GM12878 (cell line): ENCODE measurements at places on chromosomes 11 and 22.

DNA sequence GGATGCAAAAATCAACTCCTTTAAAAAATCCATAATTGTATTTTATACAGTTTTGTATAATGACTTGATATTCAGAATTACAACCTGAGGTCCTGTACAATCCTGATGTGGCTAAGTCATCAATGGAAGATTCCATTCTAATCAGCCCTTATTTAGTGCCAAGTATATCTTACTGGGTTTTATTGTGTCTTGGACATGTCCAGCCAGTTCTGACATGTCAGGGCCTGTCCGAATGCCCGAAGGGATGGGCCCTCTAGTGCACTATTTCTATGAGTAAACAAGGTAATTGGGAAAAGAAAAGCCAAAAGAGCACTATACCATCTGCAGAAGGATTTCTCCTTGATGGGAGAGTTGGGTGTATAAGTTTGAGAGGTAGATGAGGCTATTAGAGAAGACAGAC lies 412.9 kb downstream of the METTL15 start:
- DNase-seq, result no peak

- DNase-seq, result no peak
Measured at GRCh38 chr11:35165030-35165422, 26.1 kb downstream of the CD44 start.

GRCh38 chr11:93740031-93740729 lies 1.1 kb downstream of the TAF1D start:
- no peak for DNase-seq

DNA sequence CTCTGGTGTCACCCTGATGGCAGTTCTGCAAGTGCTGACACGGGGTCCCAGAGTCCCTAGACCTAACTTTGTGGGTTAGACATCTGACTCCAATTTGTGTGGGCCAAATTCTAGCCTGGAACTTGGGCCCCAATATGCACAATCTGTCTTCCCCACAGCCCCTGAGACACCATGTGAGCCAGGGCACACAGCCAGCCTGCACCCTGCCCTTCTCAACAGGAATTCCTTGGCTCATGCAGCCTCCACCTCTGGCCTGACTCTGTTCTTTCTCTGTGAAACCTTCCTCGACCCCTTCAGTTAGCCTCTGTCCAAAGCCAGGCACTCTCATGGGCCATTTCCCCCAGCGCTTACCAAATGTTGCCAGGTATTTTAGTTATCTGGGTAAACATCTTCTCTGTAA lies 59.1 kb upstream of the POU2AF1 start:
- DNase-seq, result no peak

DNA sequence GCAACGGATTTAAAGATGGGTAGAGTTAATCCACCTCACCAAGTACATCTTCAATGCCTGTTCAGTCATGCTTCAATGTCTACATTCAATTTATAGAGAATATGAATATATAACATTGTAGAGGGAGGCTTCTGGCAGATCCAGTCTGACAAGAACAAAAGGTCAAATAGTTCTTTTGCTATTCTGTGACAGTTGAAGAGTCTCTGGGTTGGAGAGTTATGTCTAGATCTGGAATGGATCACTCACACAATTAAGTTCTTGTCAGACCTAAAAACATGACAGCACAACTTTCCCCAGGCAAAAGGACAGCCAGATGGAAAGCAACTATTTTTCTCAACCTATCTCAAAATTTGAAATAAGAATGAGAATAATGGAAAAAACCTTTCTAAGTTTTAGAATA lies 15.3 kb upstream of the GAB2 start:
- DNase-seq, result no peak

DNA sequence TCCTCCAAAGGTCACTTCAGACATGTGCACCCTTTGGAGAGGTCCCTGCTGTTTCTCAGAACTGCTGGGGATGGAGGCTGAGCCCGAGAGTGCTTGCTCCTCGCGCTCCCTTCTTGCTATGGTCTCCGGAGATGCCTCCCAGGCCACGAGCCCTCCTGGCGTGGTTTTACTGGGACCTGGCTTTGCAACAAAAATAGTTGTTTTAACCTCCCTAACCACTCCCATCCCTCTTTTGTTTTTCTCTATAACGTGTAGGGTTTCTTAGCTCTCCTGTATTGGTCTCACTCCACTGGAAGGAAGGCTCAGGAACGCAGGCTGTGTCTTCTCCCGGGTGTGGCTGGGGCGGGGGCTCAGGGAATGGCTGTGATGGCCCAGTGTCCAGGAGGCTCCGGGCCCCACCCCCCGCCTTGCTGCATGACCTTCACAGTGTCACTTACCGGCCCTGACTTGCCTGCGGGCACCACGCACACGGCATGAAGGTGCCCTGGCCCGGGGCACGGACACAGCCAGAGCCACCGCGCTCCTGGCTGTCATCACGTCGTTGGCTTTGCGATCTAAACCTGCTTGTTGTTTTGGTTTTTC lies 5.6 kb downstream of the PTDSS2 start:
- DNase-seq, result no peak

DNA sequence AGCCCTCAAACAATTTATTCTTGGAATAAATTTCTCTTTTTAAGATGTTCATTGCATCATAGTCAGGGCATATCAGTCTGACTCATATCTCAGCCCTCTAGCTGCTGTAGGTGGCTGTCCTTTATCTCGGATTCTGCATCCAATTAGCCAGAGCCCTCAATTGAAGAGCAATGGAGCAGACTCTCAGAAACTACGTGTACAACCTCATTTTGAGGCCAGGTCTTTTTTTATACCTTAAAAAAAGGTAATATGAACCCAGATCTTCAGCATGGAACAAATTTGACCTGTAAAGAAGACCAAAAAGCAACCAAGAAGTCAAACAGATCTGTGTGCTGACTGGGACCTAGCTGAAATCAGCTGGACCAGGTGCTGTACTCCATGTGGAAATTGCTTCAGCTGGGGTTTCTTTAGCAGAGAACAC lies 8.7 kb downstream of the OR52A5 start:
- DNase-seq, result no peak

DNA sequence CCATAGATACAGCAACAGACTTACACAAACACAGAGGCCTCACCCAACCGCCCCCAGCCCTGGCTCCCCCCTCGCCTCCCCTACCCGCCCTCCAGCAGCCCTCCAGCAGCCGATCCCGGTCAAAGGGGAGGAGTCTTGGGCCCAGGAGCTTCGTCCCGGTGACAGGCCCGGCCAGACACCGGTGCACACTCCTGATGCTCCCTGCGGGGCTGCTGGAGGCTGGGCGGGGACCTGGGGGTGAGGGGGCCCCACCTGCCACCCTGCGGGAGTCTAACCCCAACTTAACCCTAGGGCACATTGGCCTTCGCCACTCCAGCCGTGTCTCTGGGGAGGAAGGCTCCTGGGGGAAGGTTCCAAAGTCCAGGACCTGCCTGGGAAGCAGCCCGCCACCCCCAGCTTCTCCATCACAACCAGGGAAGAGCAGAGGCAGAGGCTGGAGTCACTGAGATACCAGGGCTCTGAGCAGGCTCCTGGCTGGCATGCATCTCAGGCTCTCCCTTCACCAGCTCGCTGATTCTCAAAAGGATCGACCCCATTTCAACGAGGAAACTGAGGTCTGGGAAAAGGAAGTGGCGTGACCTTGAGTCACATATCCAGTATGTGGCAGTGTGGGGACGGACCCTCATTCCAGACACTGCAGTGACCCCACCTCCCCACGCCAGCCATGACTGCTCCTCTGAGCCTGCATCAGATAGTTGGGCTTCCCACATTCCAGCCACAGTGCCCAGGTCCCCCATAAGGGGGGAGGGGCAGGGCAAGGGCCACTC lies 14.4 kb downstream of the BCL9L start:
- DNase-seq, result no peak

- no peak for DNase-seq
Measured at GRCh38 chr11:16896729-16897469, 117.3 kb downstream of the PLEKHA7 start.

DNA sequence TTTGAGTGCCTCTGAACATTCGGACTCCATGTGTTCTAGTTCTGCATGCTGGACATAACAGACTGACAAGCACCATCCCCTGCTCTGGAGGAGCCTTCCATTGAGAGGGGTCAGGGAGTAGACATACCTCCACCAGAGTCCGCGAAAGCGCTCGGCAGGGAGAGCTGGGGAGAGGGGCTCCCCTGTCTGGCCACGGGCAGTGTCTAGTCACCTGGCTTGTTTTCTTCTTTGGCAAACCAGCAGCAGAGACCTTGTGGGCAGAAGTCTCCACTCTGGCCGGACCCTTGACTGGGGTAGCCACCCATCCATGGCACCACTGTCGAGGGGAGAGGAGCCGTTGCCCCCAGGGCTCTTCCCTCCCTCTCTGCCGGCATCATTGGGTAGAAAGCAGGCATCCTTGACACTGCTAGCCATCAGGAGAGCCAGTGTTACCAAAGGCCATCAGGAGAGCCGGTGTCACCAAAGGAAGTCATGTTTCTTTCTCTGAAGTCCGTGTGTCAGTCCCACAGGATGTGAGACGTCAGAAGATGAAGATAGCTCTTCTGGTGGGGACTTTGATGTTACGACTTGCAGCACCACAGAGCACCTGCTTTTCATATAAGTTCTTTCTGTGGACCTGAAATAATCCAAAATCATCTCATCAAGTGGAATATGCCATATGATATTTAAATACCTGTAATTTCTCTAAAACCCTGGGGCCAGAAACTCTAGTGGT lies 305.6 kb downstream of the TBC1D22A start:
- DNase-seq, result no peak

GRCh38 chr22:50739894-50740293 lies 1.9 kb downstream of the ACR start:
- DNase-seq, result no peak

GRCh38 chr11:17979770-17980371 lies 33.0 kb downstream of the SERGEF start:
- no peak for DNase-seq

- DNase-seq, result no peak
Measured at GRCh38 chr11:132648851-132649250, 883.5 kb downstream of the OPCML start.

DNA sequence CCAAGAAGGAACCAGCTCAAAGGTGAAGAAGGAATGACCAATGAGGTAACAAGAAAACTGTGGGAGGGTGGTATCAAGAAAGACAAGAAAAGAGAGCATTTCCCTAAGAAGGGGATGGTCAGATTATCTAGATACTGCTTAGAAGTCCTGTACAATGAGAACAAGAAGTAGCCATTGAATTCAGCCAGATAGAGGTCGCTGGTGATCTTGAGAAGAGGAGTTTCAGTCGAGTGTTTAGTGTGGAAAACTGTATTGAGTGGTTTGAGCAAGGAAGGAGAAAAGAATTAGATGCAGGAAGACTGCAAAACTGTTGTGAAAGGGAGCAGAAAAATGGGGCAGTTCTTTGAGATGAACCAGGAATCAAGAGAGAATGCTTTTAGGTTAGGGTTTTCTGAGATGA lies 74.6 kb upstream of the FAT3 start:
- DNase-seq, result no peak

- DNase-seq, result no peak
Measured at GRCh38 chr11:13101644-13102512, 92.8 kb downstream of the RASSF10 start.

DNA sequence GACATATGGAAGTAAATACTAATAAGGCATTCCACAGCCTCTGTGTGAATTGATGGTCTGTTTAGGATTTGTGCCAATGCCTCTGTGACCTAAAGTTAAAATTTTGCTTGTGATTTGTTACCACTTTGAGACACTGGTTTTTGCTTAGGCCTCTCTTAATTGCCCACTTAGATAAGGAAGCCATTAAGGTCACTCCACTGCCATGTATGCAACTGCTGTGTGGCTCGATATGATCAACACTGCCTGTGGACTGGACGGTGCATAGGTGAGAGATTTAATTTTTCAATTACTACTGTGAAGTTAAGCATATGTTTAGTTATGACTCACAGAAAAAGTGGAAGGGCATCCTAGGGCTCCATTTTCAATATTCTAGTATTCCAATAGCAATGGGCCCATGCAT lies 36.9 kb downstream of the CSRP3 start:
- DNase-seq, result no peak

DNA sequence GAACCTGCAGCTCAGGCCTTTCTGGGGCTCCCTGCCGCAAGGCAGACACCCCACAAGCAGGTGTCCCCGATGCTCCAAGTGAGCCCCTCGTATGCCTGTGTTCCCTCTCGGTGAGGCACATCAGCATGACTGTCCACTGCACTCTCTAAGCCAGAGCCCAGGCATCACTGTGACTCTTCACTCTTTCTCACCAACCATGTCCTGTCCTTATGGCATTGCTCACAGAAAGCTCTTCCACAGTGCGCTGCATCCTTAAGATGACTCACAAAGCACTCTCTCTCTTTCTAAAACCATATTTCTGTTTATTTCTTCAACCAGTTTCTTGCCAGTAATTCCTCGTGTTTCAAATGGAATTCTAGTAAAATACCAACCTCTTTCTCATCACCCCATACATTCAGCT lies 18.1 kb downstream of the GAB4 start:
- DNase-seq, result no peak

DNA sequence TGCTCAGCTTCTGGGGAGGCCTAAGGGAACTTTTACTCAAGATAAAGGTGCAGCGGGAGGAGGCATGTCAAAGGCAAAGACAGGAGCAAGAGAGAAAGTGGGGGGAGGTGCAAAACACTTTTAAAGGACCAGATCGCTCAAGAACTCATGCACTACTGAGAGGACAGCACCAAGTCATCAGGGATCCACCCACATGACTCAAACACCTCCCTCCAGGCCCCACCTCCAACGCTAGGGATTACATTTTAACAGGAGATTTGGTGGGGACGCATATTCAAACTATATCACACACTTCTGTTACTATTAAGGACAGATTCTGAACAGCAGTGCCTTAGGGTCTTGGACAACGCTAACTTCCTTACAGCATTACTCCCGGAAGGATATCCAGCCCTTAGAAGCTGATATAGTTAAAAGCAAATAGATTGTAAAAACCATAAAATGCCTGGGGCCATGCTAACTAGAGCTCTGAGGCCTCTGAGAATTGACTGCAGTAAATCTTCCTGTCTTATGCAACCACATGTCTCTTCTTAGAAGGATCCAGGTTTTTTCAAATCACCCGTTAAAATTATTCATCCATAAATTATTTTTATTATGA lies 16.7 kb upstream of the ZC3H12C start:
- no peak for DNase-seq

DNA sequence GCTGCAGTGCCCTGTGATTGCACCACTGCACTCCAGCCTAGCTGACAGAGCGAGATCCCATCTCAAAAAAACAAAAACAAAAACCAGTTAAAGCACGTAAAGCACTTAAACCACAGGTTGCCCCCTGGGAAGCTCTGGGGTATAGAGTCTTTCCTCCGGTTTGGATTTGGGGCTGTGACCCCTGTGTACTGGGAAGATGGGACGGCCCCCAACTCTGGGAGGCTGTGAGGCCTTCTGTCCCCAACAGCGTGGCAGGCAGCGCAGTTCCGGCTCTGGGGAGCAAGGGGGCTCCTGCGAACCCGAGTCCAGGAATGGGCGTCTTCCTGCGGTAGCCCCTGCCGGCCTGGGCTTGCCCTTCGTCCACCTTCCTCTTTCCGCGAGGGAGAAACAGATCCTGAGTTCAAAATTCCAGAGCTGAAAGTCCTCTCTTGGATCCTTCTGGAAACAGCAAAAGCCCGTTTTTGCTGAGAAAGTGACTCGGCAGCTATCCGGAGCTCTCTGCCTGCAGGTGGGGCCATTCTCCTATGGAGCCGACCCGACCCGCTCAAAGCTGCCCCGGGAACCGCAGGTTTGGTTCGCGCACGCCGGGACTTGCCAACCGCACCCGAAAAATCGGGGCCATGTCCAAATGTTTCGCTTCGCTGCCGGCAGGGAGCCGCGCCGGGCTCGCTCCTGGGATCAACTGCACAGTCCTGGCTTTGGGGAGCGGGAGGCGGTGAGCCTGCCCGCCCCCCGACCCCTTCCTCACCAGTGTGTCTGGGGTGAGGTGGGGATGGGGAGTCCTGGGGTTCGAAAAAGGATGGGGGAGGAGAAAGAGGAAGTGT lies 36.3 kb upstream of the POLA2 start:
- no peak for DNase-seq
